WERI-Rb-1 (cell line): ENCODE measurements at places on chromosomes 1 and 21.
A peak's percentile ranks its signal among the peaks of the same experiment; 100 is the strongest.

DNA sequence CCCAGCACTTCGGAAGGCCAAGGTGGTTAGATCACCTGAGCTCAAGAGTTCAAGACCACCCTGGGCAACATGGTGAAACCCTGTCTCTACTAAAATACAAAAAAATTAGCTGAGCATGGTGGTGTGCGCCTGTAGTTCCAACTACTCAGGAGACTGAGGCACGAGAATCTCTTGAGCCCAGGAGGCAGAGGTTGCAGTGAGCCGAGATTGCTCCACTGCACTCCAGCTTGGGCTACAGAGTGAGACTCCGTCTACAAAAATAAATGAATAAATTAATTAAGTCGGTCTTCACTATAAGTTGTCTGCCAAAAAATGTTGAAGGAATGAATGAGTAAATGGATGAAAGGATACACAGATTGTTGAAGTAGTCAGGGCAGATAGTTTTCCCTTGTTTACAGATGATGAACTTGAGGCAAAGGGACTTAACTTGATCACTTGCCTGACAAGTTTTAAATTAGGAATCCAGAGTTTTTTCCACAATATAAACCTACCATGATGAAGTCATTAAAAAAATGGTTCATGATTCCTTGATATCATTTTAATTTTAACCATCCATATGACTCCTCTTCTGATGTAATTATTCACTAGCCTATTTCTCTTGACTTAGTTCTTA lies 130.8 kb downstream of the TLR5 start:
- no peak for DNase-seq

GRCh38 chr1:176374967-176375569 lies 87.9 kb upstream of the PAPPA2 start:
- DNase-seq = peak; percentile 86

DNA sequence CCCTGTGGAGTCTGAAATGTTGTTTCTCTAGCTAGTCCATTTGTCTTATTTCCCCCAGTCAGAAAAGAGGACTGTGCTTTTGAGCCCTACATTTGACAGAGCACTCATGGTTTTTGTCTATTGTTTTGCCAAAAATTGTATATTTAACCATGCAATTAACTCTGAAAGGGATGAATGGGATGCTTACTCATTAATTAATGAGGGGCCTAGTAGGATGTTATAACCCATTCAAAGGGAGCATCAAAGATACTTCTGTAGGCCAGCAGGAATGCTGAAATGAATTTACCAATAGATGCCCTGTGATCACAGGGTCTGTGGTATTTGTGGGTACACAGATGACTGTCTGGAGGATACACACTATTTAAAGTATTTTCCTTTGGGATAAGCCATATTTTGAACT lies 147.7 kb downstream of the FCRL5 start:
- no peak for DNase-seq

DNA sequence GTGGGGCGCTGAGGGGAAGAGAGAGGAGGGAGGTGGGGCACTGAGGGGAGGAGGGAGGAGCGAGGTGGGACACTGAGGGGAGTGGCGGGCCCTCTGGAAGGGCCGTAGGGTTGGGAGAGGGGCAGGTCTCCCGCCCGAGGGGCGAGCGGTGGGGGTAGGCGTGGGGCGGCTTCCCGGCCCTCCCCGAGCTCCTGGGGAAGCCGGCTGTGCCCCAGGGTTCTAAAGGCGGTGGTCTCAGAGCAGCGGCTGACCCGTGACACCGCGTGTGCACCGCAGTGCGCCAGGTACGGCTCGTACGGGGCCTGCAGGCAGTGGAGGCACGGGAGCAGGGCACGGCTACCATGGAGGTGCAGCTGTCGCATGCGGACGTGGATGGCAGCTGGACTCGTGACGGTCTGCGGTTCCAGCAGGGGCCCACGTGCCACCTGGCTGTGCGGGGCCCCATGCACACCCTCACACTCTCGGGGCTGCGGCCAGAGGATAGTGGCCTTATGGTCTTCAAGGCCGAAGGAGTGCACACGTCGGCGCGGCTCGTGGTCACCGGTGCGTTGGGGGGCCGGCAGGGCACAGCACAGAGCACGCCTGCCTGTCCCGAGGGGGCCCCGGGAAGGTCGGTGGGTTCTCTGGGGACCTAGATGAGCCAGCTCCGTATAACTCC lies 68.5 kb downstream of the OBSCN start:
- no peak for DNase-seq

DNA sequence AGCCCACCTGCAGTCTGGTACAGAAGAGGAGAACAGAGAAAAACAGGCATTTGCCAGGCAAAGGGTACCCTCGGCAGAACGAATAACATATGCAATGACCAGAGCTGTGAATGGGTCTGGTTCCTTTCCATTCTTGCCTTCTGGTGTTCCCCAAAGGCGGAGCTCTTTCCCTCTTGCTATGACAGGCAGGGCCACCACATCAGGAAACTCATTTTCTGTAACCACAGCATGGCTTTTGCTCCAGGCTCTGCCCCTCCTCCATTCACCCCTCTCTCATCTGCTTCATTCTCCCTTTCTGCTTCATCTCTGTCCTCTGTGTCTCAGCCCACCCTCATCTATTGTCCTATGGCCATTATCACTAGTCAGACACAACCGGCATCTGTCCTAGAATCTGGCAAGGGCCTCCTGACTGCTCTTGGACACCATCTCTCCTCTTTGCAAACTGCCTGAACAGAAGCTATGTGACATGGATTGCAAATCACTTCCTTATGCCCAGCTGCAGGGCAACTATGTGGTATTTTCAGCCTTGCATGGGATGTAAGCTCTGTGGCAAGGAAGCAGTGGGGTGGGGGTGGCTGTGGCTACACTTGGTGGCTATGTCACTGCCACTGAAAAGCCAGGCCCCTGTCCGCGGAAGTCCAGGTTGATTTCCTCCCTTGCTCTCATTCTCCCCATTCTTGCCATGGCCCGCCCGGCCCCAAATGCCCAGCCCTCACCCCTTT lies 78.8 kb upstream of the ABCD3 start:
- no peak for DNase-seq

DNA sequence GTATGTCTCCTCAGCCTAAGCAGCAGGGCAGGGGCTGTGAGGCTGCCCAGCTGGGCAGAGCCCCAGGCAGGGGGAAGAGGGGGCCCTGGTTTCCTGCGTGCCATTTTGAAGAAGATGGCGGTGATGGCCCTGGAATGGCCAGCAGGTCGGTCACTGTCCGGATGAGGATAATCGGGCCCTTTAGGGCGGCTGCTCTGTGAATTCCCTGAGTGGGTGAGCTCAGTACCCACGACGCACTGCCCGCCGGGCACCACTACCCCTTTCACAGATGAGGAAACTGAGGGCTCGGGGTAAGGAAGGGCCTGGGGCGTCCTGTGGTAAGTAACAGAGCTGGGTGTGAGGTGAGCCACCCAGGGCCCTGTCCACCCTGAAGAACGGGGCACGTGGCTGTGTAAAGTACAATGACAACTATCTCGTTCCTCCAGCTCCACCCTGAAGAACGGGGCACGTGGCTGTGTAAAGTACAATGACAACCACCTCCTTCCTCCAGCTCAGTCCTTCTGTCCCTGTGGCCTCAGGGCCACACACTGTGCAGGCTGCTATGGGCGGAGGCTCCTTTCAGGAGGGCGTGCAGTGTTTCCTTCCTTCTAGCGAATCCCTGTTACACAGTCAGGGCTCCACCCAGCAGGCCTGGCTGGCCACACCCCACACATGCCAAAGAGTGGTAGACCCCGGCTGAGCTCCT lies 23.2 kb downstream of the ITGB2 start:
- DNase-seq = no peak

- no peak for DNase-seq
Observed at GRCh38 chr1:172960019-172960418, 90.7 kb downstream of the TNFSF18 start.

- DNase-seq = no peak
Observed at GRCh38 chr1:32622806-32623681, 27.3 kb downstream of the ZBTB8OS start.

DNA sequence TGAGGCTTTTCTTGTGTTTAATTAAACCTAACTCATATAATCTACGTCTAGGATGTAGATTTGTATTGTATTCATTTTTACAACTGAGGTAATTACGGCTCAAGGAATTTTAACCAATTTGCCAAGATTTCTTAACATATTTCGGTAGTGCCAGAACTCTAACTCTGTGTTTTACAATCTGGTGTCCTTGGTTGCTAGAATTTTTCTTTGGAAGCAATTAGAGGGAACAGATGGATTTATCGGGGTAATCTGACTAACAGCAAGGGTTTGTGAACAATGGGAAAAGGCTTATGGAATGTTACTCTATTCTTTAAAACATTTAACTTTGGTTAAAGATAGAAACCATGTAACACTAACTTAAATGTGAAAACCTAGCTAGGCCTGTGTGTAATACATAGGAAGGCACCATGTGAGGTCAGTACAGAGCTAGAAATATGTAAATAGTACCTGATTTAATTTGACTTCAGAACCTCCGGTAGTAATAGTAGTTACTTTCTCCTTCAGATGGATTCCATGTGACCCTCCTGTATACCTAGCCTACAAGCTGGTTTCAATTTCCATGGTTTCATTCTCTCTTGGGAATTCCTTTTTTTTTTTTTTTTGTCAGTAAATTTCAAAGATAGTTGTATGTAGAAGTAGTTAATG lies 1.2 kb downstream of the MTF2 start:
- DNase-seq = no peak

DNA sequence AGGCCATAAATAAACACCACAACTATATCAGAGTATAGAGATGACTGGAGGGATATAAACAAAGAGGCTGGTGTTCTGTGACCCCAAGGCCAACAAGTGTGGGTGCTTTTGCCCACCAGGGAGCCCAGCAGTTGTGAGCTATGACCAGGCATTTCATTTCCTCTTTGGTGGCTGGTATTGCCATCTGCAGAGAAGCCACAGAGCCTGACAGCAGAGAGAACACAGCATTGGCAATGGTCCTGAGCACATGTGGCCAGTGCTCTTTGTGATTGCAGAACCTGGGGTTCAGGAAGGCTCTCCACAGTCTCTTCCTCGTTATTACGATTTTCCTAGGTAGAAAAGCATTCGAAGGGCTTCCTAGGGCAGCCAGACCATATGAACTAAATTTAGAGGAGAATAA lies 112.3 kb downstream of the TM2D1 start:
- DNase-seq = no peak

DNA sequence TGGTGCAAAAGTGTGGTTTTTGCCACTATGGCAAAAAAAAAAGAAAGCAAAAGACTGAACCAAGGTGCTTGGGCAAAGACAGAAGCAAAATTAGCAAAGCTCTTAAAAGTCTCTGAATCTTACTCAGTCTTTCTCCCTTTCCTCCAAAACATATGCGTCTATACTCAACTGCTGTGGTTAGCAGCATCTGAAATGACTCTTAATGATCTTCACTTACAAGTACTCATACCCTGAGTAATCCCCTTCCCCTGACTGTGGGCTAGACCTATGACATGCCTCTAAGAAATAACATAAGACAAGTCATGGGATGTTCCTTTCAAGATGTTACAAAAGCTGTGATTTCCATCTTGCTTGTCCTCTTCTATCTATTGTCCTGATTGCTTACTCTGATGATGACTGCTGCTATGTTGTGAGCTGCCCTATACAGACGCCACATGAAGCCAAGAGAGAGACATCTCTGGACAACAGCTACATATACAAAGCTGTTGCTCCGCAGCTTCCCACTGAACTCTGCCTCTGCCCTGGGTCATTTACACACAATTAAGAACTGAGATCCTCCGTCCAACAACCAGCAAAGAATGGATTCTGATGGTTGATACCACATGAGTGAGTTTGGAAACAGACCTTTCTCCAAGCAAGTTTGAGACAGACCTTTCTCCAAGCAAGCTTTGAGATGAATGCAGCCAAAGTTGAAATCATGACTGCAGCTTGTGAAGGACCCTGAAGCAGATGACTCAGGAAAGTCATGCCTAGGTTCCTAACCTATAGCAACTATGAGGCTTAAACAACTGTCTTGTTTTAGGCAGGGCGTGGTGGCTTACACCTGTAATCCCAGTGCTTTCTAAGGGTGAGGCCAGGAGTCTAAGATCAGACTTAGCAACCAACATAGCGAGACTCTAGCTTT lies 55.2 kb downstream of the PUM1 start:
- DNase-seq = no peak

DNA sequence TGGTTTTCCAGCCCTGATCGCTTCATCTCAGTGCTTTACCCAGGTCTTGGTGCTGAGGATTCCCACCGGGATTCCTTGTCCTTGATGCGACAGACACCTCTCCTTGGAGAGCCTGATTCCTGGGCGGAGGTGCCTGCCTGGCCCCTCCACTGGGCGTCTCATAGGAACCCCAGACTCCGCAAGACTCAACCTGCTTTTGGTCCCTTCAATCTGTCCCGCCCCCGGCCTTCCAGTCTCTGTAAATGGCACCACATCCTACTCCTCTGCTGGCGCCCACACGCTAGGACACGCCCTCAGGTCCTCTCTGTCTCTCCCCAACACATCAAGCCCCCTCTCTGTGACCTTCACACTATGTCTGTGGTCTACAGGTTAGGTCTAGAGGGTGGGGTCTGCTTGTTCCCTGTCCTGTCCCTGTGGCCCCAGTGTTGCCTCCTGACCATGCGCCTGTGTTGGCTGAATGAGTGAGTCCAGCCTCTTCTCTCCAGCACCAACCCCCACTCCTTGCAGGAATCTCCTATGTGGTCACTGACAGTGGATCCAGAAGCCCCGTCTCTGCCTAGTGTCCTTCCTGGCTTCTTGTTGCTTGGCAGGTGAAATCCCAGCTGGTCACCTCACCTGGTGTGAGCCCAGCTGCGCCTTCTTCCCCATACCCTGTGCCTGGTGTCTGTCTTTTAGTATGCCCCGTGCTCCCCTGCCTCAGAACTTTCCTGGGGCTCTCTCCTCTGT lies 119.7 kb upstream of the C1orf174 start:
- DNase-seq = no peak

GRCh38 chr1:56502700-56503245 lies 76.6 kb downstream of the PLPP3 start:
- no peak for DNase-seq
